ENCODE measurements at places on chromosomes 7 and 10.

- no peak for DNase-seq
Measured at GRCh38 chr10:26557641-26558014, 119.5 kb downstream of the APBB1IP start.

DNA sequence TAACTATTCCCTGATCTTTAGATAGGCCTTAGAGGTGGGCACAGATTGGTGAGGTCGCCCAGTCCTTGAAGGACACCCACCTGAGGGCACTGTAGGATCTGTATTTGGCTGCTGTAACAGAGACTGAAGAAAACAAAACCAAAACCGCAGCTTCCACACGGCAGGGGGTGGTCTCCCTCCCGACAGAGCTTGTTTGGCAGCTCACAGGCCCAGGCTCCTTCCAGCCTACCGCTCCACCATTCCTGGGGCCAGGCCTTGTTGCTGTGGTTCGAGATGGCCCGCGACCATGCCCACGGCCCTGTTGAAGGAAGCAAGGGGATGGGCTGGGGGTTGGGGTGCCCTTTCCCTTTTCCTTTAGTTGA, 30.4 kb downstream of the ZNF783 start:
- no peak for DNase-seq

GRCh38 chr10:48699011-48699627, 14.4 kb downstream of the WDFY4 start:
- no peak for DNase-seq

DNA sequence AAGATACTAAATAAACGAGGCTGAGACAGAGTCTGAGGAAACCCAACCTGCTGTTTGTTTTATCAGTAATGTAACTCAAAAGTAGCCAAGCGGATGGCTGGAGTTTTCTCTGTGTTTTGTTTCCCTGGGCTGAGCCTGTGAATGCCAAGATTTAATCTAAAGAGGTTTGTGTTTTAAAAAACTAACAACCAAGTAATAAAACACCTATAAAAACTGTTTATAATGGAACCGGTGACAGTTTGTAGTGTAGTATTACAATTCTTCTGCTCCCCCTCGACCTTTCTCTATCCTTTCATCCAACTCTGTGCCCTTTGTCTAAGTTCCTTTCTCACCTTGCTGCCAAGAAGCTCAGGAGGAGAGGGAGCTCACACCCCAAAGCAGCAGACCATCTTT, 2.6 kb upstream of the KAT6B start:
- no peak for DNase-seq

GRCh38 chr7:18384491-18385143, 110.9 kb upstream of the HDAC9 start:
- no peak for DNase-seq

DNA sequence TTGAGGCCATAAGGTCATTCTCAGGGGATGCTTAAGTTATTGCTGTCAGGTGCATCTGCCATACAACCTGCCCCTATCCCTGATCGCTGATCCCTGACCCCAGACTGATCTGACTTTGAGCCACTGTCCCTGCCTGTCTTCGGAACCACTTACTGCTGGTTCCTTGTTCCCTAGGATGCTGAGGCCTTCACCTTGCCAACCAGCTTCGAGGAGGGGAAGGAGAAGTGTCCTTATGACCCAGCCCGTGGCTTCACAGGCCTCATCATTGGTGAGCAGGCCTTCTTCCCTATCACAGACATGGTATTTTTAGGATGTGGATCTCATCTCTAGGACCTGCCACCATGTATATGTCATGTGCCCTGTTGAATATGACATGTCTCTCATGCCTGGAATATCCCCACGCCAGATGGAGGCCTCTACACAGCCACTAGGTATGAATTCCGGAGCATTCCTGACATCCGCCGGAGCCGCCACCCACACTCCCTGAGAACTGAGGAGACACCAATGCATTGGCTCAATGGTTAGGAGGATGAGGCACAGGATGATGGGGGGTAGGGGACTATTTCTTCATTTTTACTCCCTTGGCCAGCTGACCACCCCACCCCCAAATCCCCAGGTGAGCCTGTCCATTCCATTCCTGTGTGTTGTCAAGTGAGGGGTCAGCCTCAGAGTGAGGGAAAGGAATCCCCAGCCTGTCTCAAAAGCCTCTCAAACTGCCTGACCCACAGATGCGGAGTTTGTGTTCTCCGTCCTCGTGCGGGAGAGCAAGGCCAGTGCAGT, 9.0 kb downstream of the MRPL43 start:
- no peak for DNase-seq

GRCh38 chr10:29760138-29760900, 125.5 kb upstream of the SVIL start:
- no peak for DNase-seq

- no peak for DNase-seq
Measured at GRCh38 chr10:132944510-132944909, 2.1 kb upstream of the CFAP46 start.

DNA sequence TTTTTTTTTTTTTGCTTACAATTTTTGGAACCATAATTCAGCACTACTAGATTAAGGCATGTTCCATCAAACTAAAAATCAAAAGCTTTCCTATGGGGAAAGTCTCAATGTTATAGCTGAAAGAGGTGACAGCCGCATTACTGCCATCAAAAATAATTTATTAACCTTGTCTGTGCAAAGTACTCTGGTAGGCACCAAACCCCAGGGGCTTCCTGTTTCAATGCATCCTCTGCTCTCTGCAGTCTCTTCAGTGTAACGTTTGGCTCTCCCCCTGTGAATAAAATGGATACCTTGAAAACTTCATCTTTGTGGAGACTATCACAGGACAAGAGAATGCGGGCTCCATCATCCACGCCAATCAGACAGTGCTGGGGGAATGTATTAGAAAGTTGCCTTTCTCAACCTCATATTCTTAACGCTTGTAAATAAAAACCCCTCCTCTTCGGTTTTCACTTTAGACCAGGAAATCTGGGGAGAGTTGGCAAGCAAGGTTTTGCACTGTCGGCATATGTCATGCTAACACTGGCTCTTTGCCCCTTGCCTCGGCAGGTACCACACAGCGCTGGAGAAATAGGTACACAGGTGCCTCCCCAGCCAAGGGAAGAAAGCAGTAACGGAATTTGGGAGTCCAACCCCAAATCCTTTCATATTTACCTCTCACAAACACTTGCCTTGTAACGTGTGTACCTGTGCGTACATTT, 1.6 kb upstream of the NRG3 start:
- no peak for DNase-seq

DNA sequence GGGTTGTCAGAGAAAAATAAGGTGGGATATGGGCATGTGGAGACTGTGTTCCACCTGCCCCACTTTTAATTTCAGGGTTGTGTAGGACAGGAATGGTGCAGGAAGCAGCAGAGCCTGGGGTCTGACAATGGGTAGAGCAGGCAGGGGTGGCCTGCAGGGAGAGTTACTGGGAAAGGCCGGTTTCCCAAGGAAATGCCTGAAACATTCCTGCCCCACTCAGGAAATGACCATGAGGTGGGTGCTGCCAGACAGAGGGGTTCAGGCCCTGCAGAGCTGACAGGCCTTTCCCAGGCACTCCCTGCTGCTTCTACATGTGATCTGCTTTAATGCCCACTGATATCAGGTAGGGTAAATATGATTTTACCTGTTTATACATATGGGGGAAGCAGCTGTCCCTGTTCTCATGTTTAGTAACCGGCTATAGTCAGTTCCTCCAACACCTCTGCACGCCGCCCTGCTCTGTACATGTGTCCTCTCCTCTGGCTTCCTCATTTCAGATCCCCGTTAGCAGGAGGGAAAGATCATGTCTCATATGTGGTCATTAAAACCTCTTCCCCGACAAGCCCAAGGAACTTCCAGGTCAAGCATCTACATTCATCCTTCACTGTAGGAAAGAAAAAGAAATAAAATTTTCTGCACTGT, 118.6 kb upstream of the PRSS58 start:
- DNase-seq: no peak

GRCh38 chr7:152709287-152710152, 33.6 kb upstream of the XRCC2 start:
- no peak for DNase-seq

GRCh38 chr7:148838905-148839304, 45.2 kb downstream of the EZH2 start:
- DNase-seq: no peak

DNA sequence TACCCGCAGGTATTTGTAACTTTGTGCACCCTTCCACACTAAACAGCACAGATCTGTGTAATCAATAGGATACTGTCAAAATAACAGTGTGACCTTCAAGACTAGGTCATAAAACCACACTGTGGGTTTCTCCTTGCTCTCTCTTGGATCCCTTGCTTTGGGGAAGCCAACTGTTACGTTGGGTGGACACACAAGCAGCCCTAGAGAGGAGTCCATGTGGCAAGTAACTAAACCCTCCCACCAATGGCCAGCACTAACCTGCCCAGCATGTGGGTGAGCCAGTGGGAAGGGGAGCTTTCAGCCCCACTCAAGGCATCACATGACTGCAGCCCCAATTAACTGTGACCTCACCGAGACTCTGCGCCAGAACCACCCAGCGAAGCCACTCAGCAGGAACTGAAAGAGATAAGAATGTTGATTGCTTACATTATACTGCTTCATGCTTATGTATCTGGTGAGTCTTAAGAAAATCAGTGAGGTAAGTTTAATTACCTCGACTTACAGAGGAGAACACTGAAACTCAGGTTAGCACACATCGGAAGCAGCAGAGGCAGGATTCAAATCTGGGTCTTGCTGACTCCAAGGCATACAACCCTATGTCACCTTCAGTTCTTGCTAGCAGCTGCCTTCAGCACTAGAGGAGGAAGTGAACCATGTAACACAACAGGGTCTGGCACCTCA, 9.4 kb upstream of the ZC3HAV1 start:
- no peak for DNase-seq

DNA sequence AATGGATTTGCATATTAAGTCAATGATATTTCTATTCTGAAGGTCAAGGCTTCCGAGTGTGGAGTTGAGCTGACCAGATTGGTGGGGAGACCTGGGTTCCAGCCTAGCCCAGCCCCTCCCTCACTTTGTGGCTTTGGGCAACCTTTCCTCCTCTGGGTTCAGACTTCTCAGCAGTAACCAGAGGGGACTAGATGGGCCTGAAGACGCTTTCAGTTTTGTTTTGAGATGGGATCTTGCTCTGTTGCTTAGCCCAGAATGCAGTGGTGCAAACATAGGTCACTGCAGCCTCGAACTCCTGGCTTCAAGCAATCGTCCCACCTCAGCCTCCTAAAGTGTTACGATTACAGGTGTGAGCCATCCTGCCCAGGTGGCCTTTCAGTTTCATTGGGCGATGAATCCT, 68.1 kb upstream of the LEP start:
- no peak for DNase-seq

GRCh38 chr7:106069471-106070200, 42.5 kb downstream of the SYPL1 start:
- no peak for DNase-seq

- DNase-seq: no peak
Measured at GRCh38 chr10:37563107-37563714, 294.2 kb downstream of the ZNF248 start.

GRCh38 chr10:56836659-56837058, 475.6 kb upstream of the ZWINT start:
- no peak for DNase-seq

DNA sequence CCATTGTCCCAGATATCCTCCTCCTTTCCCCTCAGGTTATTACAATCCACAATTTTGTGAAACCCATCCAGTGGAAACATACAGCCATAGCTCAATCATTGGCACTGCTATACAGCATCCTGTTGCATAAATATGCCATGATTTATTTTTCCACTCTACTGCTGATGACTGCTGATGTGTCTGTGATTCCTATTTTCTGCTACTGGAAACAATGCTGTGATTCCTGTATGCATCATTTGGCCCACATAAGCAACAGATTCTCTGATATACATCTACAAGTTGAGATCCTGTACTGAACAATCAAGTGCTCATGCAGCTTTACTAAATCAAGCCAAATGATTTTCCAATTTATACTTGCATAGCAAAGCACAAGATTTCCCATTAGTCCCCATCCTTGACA, 39.6 kb downstream of the CUL2 start:
- no peak for DNase-seq

DNA sequence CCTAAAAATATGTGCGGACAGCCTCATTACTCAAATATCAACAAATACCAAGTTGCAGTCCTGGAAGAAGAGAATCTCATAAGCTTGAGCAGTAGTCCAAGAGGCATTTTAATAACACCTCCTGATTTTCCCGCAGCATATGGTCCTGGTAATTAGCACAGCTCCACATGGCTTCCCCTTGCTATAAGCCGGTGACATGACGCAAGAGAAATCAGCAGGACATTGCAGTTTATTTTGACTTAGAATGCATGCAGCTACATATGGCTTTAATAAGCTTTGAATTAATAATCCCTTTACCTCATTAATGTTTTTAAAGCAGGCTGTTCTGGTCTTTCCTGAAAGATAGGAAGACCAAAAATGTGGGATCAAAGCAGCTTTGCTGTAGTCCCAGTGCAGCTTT, 137.6 kb downstream of the RAMP3 start:
- DNase-seq: no peak

DNA sequence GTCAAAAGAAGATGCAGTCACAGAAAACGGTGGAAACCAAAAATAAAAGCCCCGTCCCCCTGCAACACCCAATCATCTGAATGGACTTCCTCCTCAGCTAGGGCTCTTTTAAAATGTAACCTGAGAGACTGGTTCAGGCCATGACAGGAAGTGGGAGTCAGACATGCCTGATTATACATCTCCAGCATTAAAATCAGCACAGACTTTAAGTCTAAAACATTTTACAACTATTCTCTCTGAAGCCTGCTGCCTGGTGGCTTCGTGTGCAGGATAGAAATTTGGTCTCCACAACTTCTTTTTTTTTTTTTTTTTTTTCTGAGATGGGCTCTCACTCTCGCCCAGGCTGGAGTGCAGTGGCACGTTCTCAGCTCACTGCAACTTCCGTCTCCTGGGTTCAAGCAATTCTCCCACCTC, 30.3 kb downstream of the HACD1 start:
- no peak for DNase-seq

GRCh38 chr10:32865170-32865569, 92.9 kb downstream of the ITGB1 start:
- DNase-seq: no peak

DNA sequence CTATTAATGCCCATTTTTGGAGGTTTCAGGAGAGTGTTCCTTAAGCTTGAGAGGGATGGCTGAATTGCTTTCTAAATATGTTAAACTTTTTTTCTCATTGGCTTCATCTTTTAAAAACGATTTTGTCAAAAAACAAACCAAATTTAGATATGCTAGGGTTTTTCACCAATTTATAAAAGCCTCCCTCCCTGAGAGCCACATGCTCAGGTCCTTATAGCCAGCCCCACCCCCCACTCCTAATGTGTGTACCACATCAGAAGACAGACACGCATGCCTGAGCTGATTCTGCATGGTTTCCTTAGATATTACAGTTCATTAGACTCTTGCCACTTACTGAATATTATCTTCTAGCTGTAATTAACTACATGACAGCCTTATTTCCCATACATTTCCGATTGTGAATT, 2.0 kb downstream of the CUL1 start:
- no peak for DNase-seq

- DNase-seq: no peak
Measured at GRCh38 chr10:43702213-43702935, 53.7 kb upstream of the ZNF32 start.

GRCh38 chr10:132385721-132386418, 11.1 kb upstream of the PWWP2B start:
- no peak for DNase-seq
